A172 (cell line): ENCODE measurements at places on chromosomes 2 and 18. TPM values are rescaled to one million over a fixed set of nuclear protein-coding genes. Genes with fewer than 3 reads are reported as not detected.

DNA sequence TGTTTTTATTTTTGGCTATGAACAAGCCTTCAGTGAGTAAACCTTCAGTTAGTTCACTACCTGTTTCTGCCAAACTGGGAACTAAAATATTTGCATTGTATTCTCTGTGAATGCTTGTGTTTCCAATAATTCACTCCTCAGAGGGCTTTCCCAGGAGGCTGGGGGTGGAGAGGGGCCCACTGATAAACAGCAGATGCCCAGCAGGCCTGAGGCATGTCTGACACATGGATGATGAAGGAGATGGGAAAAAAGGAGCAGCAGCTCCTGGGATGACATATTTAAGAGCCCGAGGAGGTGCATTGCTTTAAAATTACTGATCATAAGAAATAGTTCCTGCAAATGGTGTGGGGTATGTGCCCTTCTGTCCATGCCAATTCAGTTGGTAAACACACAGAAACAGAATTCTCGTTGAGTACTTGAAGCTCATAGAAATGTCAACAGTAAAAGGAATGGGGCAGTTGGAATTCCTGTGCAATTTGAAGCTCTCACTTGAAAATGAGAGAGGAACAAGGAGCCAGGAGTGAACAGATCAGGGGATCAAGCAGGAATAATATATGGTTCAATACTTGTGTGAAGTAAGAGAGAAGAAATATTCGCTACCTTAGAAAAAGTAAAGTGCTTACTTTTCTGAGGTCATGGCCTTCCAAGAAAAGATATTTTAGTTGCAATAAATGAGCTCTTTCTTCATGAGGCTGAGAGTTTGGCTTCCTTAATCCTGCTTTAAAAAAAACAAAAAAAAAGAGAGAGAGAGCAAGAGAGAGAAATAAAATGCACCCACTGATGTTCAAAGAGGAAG lies 22.0 kb upstream of the HNMT start:
- DNase-seq: no peak

DNA sequence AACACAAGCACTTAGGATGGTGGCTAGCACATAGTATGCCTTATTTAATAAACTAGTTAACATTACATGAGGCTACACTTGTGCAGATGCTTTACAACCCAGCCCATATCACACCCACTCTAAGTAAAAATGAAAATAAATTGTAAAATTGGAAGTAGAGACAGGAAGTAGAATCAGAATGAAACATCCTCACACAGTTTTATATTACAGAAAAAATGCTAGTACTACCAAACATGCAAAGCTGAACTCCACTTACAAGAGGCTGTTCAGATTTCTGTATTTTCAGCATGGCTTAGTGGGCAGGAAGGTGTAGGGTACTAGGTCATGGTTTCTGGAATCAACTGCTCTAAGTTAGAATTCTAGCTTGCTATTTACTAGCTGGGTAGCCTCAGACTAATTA lies 18.2 kb upstream of the CRIM1 start:
- no peak for DNase-seq

DNA sequence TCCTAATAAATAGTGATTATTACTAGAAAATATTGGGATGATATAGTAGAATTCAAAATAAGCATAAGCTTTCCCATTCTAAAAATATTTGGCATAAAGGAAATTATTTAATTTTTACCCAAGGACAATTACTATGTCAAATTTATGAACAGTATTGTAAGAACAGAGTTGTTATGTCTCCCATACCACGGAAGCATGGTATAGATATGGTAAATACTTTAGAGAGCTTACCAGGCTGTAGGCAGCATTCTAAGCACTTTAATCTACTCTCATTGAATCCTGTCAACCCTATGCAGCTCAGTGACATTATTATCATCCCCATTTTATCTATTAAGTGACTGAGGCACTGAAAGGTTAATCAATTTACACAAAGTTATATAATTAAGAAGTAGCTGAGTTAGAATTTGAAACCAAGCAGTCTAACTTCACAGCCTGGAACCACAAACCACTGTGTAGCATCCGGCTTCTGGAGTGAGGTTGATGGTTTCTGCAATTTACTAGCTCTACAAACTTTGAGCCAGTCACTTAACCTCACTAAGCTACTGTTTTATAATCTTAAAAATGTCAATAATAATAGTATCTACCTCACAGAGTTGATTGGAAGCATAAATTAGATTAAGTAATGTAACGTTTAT lies 323.7 kb downstream of the ARHGAP15 start:
- no peak for DNase-seq

DNA sequence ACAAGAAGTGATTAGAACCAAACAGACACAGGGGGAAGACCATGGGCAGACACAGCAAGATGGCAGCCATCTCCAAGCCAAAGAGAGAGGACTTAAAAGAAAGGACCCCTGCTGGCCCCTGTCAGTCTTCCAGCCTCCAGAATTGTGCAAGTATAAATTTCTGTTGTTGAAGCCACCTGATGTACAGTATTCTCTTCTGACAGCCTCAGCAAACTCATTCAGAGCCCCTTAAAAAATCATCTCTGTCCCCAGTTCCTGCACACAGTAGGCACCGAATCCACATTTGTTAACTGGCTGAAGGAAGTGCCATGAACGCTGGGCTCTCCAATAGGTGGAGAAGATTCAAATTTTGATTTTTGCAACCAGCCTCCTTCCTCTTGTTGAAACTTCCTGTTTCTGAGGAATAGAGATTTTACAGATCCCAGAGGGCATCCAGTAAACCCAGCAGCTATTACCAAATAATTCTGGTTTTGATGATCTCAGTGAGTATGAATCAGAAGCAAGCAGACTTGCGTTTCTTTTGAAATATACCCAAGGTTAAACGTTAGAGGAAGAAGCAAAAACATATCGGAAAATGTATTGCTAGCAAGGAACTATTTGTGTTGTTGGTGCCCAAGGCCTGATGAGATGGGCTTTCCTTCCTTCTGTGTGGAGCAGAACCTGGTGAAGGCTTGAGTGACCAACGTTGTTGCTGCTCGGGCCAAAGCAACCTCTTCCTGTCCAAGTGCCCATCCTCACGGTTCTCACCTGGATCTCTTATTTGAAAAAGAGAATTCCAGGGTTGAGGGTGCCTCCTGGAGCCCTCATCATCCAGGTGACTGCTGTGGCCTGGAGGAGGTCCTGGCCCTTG lies 47.7 kb upstream of the PLB1 start:
- DNase-seq: peak; percentile 59

GRCh38 chr18:25503567-25504081 lies 151.7 kb upstream of the ZNF521 start:
- no peak for DNase-seq

GRCh38 chr18:57436965-57437333 lies 1.8 kb downstream of the ONECUT2 start:
- DNase-seq: no peak

KRTCAP3 gene
- not detected in 2 replicates for total RNA-seq

- DNase-seq: no peak
Measured at GRCh38 chr18:11419338-11419737, 190.1 kb upstream of the SLC35G4 start.

INSIG2 gene
- 9.3 and 11.8 TPM in 2 replicates for total RNA-seq

SLC9A2 gene
- total RNA-seq: 0.77 and 1.2 TPM in 2 replicates

MYOM1 gene
- total RNA-seq: not detected in 2 replicates
